ENCODE measurements at places on chromosomes 7 and 10. TPM values are rescaled to one million over a fixed set of nuclear protein-coding genes. Genes with fewer than 3 reads are reported as not detected.

The NPC1L1 gene
- total RNA-seq, result not detected

DNA sequence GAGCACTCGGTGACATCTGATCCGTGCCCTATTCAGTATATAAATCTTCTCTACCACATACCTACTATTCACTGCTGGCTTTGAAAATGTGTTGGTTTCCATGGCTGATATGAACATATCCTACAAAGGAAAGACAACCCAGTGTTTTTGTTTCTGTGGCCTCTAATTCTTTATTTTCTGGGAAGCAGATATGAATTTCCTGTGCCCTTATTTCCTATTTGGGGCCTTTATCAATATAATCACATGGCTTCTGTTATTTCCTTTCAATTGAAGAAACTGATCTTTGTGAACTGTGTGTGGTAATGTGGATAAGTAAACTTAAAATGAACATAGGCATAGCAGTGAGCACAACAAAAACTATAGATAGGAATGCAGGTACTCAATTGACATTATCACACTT, 10.6 kb downstream of the CCNJ start:
- DNase-seq, result no peak

DNA sequence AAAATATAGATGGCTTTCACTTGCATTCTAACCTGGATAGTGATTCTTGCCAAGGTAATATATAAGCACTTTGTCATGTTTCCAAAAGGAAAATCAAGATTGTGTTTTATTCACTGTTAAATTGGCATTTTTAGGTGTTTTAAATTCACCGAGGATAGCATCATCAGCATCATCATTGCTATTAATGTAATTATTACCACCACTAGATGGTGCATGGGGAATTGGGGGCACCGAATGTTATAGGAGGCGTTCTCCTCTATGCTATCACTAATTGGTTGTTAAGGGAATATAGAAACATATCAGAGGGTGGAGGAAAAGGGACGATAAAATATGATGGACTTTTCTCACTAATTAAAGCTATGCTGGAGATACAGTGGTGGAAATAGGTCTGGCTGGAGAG, 95.5 kb downstream of the CELF2 start:
- DNase-seq, result no peak

DNA sequence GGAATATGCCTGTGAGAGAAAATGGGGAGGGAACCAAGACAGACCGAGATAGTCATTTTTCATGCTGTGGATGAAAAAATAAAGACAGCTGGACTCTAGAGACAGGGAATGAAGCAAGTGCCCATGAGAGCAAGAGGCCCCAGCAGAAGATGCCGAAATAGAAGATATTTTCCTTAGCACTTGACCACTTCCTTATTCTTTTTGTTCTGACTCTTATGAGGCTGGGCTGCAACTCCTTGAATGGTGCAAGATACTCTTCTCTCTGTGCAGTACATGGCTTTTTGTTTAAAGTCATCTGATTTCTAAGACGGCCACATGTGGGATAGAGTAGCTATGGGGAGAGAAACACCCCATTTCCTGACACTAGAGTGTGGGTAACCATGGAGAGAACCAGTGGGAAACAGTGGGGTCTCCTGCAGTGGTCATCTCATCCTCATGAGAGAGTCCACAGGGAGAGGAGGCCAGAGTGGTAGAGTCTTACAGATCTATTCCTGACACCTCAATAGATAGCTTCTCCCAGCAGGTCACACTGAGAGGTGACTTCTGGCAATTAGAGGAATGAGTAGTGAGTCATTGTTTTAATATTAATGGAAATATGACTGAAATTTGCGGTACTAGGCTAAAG, 18.0 kb upstream of the VCL start:
- DNase-seq, result peak; percentile 16

DNA sequence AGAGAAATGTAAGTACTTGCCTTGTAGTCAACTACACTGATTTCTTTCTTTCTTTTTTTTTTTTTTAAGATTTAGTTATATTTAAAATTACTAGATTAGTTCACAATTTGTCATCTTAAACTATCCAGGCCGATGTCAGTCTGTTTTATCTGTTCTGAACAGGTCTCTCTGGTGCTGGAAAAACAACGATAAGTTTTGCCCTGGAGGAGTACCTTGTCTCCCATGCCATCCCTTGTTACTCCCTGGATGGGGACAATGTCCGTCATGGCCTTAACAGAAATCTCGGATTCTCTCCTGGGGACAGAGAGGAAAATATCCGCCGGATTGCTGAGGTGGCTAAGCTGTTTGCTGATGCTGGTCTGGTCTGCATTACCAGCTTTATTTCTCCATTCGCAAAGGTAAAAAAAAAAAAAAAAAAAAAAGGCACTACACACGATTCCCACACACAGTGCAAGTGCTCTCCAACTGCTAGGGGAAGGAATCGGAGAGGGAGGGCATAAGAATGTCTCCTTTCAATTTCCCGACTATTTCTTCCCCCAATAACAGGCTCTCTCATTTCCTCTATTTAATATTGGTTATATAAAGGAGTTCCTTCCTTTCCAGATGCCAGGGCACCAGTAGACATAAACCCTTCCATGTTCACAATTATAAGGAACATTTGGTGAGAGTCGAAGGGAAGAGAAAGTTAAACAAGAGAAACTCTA, 53.4 kb downstream of the PAPSS2 start:
- DNase-seq, result no peak

DNA sequence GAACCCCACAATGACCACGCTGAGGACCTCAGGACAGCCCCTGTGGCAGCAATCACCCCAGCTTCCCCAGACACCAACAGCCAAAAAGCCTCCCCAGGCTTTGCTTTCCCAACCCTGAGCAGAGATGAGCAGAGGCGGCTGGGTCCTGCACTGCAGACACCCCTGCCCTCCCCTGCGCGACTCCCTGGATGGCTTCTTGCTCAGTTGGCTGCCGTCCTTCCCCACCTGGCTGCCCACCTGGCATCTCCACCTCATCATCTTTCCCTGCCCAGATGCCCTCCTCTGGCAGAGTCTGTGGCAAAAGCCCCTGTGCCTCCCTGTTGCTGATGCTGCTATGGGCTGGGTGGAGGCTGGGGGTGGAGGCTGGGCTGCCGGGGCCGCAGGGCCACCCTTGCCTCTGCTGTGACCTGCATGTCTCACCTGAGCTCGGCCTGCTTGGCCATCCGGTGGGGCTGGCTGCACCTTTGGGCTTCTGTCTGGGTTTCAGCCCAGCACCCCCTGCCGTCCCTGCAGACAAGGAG, 567.7 kb downstream of the TCERG1L start:
- no peak for DNase-seq

- no peak for DNase-seq
Observed at GRCh38 chr7:97868788-97869187, 3.4 kb downstream of the ASNS start.
